ENCODE measurements at places on chromosomes 4 and X. TPM values are rescaled to one million over a fixed set of nuclear protein-coding genes. Genes with fewer than 3 reads are reported as not detected.
A peak's percentile ranks its signal among the peaks of the same experiment; 100 is the strongest.

DNA sequence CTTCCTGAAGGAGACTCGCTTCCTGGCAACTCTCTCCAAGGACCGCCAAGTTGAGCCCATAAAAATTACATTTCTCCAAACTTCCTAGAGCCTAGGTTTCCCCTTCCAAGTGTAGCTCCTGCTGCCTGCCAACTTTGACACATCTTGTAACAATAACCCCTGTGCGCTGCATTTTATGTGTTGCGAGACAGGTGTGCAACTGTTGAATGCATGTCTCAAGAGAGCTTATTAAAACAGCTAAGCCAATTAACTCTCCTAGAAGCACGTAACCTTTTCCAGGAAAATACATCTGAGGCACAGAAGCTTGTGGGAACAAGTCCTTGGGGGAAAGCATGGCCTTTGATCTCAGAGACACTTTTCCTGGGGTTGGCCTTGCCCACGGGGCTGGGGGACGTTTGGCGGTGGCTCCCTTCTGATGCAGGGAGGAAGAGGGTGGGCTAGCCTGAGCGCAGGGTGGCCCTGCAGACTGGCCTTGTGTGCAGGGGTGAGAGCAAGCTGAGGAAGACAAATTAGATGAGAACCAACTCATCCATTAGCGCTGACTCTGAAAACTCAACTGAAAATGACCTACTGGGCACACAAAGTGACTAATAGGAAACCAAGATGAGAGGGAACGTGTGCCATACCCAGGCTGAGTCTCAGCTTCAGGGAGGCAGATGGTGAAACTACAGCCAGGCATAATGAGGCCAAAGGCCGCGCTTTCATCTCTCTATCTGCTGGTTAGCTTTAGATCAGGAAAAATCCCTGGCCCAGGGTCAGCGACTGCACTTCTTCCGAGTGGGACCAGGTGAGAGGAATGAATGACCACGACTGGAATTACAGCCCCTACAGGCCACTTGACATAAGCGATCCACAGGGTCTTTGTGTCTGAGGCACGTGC is 75.3 kb downstream of the ENPP6 start:
- H3K4me1 ChIP-seq: no peaks in the 10 kb centered on the region
- no peaks in the 10 kb centered on the region for H3K27me3 ChIP-seq
- H3K36me3 ChIP-seq: no peaks in the 10 kb centered on the region

- no peaks in the 10 kb centered on the region for H3K4me1 ChIP-seq
- DNase-seq: no peak
- H3K27ac ChIP-seq: peak overlapping the region; percentile 88
- no peaks in the 10 kb centered on the region for H3K27me3 ChIP-seq
- no peaks in the 10 kb centered on the region for H3K36me3 ChIP-seq
Measured at GRCh38 chr4:105147016-105147552, 408 bp downstream of the TET2 start.

The JAKMIP1 gene
- not detected for total RNA-seq

- no peaks in the 10 kb centered on the region for H3K36me3 ChIP-seq
- no peaks in the 10 kb centered on the region for H3K4me1 ChIP-seq
- no peaks in the 10 kb centered on the region for H3K27me3 ChIP-seq
- H3K4me3 ChIP-seq: no peak overlapping the region
Measured at GRCh38 chrX:39595977-39596376, 501.8 kb downstream of the BCOR start.
